SK-N-SH treated with all-trans-retinoic acid at 6 μM for 48 hours (cell line): ENCODE measurements at places on chromosomes 11 and 22.

DNA sequence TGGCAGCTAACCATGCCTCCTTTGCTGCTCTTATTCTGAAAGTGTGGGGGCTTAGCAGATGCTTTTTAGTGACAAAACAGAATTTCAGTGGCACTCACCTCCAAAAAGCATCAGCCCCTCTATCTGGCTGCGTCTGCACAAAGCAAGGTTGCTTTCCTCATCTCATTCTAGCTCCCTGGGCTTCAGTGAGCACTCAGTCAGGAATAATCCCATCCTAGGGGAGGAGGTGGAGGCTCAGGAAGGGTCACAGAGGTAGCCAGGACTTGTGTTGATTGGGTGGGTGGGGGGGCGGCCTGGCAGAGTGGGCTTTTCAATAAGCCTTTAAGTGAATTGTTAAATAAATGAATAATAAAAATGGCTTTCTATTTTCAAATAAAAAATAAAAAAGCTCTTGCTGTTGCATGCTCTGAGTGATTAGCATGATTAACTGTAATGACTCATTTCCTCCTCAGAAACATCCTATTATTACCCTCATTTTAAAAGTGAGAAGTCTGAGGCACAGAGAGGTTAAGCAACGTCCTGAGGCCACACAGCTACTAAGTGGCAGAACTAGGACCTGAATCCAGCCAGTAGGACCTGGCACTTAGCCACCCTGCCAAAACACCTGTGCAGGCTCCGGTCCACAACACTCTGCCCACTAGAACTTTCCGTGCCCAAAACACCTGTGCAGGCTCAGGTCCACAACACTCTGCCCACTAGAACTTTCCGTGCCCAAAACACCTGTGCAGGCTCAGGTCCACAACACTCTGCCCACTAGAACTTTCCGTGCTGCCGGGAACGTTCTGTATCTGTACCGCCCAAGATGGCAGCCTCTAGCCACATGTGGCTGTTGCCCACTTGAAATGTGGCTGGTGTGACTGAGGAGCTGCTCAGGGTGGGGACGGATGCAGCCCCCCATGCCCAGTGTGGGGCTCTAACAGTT lies 5.5 kb downstream of the B3GAT1 start:
- ATAC-seq: no peak

DNA sequence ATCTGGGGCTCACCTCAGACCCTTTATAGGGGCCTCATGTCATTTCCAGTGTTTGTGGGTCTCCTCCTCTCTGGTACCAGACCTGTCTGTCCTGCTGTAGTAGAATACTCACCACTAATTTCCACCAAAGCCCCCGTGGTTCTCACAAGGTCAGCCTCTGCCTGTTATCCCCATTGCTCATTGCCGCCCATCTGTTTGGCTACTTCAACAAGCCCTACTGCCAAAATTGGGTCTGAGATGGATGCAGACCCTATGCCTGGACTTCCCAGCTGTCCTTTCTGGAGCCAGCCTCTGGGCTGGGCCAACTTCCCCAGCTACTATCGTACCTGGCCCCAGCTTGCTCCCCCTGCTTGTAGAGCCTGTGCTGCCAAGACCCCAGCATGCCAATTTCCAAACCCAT lies 152.1 kb upstream of the ISX start:
- no peak for ATAC-seq

- peak; percentile 92 for ATAC-seq
Observed at GRCh38 chr11:108788565-108789199, 123.8 kb downstream of the DDX10 start.

DNA sequence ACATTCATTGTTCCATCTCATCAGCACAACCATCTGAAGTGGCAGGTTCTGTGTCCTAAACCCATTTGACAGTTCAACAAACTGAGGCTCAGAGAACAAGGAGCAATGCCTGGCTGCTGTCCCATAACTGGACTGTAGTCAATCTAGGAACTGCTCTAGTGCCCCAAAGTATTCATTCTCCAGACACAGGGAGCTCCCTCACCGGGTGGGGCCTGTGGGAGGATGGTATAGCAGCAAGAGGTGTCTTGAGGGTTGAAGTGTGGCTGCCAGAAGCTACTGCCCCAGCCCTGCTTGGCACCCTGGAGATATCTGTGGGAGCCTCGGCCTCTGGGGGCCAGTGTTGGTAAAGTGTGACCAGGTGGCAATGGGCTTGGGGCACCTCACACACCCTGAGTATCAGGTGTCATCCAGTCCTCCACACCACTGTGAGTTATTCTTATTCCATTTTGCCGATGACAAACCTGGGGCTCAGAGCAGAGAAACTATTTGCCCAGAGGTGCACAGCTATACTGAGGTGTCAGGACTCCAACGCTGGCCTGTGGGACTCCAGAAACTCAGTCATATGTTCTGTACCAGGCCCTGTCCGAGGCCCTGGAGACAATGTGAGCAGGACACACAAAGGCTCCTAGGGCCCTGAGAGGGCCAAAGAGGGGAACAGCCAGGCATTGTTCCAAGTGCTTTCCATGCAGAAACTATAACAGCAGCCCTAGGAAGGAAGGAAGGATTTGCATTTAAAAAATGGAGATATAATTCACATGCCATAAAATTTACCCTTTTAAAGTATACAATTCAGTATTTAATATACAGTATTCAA lies 46.0 kb upstream of the KLHL35 start:
- ATAC-seq: no peak

GRCh38 chr11:45906965-45907611 lies at the start of gene FREY1:
Gene FREY1, minus strand, starts transcription at chr11:45907271. Its CDS starts 26 bp downstream, at chr11:45907245.
- peak; percentile 8 for ATAC-seq

DNA sequence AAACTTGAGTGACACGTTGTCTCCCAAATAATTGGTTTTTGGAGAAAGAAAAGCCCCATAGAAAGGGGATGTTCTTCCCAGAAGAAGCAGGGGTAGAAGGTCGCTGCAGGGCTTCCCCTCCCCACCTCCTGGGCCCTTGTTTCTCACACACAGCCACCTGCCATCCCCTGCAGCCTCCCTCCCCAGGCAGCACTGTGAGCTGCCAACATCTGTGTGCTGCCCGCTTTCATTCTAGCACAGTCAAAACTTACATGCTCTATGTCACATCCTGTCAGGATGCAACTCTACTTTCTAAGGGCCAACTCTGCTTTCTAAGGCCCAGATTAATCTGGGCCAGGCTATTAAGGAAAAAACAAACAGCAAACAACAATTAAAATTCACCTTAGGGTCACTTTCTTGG lies 309.4 kb upstream of the ZC3H12C start:
- no peak for ATAC-seq

DNA sequence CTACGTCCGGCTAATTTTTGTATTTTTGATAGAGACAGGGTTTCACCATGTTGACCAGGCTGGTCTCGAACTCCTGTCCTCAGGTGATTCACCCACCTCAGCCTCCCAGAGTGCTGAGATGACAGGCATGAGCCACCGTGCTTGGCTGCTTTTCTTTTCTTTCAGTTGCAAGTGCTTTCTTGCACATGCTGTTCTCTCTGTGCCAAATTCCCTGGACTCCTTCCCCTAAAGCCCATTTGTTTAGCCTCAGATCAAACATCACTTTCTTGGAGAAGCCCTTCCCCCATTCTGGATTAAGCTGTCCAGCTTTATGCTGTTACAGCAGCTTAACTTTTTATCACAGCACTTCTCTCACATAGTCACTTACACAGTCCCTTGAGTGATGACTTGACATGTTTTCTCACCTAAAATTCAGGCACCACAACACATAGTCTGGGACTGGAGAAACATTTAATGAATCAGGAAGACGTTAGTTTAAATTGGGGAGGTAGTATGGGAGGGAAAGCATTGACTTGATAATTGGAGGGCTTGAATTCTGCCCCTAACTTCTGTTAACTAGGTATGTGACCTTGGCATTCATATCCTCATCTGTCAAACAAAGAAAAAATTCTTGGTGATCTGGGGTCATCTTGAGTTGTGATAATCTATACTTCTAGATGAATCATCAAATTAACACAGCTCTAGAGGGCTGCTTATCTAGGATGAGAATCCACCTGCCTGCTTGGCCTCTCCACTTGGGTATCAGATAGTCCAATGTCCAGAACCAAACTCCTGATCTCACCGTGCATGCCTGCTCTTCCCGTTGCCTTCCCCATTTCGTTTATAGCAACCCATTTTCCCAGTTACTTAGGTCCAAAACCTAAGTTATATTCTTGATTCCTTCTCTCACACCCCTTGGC lies 18.4 kb downstream of the ACO2 start:
- ATAC-seq: no peak

DNA sequence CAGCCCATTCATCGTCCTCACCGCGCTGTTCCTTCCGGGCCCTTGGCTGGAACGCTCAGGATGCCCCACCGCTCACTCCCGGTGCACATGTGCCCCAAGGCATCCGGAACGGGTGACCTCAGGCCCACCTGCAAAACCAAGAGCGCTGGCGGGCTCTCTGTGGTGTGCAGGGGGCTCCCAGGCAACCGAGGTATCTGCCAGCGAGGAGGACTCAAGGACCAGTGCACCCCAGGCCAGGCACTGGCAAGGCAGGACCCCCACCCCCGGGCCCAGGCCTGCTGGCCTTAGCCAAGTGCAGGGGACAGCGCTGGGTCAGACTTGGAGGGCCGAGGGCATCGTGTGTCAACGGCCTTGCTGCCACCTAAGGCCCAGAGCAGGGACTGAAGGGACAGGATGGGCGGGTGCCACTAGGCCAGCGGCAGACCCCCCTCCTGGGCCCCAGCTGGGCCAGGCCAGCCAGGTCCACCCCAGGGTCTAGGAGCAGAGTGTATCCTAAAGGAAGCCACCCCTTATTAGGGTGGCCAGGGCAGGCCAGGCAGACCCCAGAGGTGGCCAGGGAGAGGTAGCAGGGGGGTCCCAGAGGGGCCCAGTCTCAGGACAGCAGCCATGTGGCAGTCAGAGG lies 8.5 kb downstream of the TNNT3 start:
- ATAC-seq: no peak

DNA sequence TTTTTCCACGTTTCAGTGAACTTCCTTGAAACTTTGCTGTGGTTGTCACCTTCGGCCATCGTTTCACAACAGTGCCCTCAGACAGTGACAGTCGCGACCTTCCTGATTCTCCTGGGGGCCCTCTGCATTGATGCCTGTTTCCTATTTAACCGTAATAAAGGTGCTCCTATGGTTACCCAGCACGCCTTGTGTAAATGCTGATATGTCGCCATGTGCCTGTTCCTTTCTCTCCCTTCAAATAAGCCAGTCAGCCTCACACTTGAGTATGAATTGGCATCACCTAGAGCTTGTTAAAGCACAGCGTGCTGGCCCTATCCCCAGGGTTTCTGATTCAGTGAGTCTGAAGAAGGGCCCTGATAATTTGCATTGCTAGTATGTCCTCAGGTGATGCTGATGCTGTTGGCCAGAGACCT lies 104.8 kb downstream of the MICAL2 start:
- no peak for ATAC-seq

- no peak for ATAC-seq
Observed at GRCh38 chr11:25755918-25756584, 575.9 kb upstream of the ANO3 start.

DNA sequence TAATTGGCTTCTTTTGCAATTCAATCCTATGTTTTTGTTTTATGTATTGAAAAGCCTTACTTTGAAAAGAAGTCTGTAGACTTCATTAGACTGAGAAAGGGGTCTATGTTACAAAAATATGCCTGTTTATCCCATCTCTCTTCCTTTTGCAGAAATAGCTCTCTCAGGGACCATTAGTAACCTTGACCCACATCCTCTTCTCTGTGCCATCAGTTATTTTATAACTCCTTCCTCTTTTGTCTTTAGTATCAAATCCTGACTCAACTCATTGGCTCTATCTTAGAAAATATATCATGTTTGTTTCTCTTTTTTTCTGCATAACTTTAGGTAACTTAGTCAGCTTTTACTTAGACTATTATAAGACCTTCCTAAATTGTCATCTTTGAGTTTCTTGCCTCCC lies 20.3 kb downstream of the ZC3H12C start:
- ATAC-seq: no peak

- no peak for ATAC-seq
Observed at GRCh38 chr11:36452236-36452940, 57.7 kb downstream of the TRAF6 start.

DNA sequence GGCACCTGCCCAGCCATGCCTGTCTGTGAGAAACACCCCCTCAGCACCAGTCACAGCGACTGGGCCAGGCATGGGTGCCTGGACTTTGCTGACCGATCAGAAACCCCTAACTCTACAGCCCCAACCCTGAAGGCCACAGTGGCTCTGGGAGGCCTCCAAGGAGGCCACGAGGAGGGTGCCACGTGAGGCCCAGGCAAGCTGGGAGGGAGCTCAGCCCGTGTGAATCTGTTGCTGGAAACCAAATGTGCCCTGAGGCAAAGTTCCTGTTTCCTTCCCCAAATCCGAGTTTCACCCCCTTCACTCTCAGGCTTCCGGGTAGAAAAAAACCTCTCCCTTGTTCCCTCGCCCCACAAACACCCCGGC lies 1.3 kb downstream of the UNC93B1 start:
- ATAC-seq: no peak

DNA sequence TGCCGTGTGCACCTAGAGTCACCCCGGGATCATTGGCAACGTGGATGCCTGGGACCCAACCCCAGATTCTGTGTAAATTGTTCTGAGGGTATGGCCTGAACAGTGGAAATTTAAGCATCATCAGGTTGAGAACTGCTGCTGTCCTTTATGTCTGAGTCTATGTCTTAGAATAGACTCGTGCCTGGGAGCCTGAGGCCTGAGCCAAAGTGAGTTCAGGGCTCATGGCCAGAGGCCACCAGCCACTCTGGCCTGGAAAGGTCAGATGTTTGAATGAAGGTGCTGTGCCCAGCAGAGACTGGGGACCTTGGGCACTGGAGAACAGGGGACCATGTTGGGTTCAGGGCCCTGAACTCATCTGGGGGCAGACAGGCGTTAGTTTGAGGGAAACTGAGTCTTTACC lies 91.1 kb downstream of the MYO18B start:
- ATAC-seq: no peak

DNA sequence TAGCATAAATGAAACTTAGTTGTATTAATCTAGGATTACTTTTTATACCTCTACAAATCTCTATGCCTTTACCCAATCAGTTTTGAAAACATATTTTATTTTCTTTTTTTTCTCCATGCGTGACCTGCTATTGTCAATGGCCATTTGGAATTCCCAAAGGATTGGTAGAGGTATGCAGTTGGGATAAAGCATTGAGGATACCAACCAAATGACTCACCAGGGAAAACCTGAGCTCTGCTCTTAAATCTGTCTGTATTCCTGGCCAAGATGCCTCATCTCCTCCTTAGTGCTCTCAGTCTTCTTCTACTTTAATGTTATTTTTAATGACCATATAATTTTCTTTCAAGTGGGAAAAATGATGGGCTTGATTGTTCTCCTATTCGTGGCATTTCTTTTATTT lies 61.9 kb downstream of the EHF start:
- ATAC-seq: no peak

DNA sequence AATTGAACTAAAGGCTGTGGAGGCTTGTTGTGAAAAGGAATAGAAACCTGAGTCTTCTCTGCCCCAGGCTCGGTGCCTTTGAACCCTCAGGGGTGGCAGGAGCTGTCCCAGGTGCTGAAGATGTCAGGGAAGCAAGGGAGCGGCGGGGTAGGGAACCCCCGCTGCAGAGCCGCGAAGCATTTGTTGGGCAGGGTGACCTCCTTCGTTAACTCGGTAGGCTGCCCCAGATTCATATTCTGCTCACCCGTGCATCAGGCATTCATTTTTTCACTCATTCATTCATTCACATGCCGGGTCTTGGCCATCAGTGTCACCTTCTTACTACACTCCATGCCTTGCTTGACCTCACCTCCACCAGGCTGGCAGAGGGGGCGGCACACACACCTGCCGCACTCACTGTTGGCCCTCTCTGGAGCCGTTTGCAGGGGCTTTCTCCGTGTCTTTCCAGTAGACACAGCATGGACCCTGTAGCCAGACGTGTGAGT lies 618.9 kb downstream of the BRD1 start:
- ATAC-seq: no peak

- no peak for ATAC-seq
Observed at GRCh38 chr11:27710536-27710935, 10.3 kb upstream of the BDNF start.

GRCh38 chr11:105368711-105369110 lies 229.1 kb upstream of the CARD18 start:
- no peak for ATAC-seq
